ENCODE measurements at places on chromosomes 16 and 17.

GRCh38 chr16:10610499-10611184 is 30.2 kb upstream of the EMP2 start:
- no peak for DNase-seq

DNA sequence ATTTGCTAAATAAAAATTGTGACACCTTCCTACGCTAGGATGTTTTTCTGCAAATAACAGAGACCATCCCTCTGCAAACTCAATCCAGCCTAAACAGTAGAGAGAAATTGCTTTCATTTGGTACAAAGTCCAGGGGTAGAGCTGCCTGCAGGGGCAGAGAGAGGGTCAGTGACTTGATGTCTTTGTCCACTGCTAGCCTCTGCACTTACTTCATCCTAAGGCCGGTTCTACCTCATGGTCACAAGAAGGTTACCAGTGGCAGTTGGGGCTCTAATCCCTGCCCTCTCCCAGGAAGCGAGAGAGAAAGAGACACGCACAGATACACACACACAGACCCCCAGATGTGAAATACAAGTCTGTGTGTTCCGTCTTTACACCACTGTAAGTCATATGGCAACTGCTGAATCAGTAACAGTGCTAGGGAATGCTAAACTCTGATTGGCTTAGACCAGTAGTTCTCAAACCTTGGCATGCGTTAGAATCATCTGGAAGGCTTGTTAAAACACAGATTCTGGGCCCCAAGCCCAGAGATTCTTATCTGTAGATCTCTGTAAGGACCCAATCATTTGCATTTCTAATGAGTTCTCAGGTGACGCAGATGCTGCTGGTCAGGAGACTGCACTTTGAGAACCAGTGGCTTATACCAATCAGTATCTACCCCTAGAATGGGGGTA is 13.1 kb upstream of the LPCAT2 start:
- no peak for DNase-seq

- DNase-seq, result no peak
Observed at GRCh38 chr16:49419862-49420261, 46.3 kb downstream of the C16orf78 start.

DNA sequence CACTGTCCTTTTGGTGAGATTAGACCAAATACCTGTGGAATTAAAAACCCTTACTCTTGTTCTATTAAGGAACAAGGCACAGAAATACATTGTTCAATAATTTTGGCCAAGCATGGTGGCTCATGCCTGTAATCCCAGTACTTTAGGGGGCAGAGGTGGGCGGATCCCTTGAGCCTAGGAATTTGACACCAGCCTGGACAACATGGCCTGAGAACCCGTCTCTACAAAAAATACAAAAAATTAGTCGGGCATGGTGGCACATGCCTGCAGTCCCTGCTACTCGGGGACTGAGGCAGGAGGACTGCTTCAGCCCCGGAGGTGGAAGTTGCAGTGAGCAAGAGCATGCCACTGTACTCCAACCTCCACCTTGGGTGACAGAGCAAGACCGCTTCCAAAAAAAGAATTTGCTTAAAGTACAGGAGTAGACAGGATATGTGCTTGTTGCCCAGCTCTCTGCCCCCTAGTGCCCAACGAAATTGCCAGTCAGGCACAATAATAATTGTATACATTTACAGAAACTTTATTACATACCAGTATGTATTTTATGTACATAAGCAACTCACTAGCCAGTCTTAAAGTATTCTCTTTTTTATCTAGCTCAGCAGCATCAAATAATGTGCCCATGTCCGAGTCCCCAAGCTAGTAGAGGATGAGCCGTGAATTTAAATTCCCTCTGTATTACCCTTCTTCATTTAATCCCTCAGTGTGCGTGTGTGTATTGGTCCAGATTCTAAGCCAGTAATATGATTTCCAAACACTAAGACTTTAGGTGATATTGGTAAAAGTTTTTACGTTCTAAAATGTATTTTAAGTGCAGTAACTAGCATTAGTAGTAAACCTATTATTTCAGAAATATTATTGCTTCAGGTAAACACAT is 1.4 kb downstream of the THUMPD1 start:
- DNase-seq, result peak; percentile 6

GRCh38 chr16:85304337-85304736 is 192.1 kb upstream of the CIBAR2 start:
- no peak for DNase-seq

- no peak for DNase-seq
Observed at GRCh38 chr16:29857133-29857760, 5.8 kb downstream of the CDIPT start.

DNA sequence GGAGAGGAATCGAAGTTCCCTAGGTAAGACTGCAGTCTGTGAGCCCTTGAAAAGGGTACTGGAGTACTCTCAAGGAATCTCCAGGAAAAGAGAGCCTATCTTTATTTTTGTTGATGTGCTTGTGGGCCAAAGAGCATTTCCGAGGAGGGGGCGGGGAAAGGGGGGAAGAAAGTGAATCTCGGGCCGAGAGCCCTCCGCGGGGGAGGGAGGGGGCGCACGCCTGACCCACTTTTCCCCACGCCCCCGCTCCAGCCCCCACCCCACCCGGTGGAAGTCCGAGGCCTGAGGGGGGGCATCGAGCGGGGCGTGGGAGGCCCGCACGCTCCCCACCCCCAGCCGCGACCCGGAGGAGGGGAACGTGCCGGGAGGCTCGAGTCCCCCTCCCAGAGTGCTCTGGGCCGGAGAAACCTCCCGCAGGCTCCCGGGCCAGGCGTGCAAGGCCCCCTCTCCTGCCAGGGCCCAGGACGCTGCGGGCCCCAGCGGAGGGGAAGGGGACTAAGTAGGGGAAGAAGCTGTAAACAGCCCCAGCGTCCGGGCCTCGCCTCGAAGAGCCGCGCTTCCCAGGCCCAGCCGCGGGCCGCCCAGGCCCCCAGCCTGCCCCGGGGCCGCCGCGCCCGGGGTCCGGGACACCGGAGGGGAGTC is 444 bp downstream of the HELZ start:
- DNase-seq, result peak; percentile 20

DNA sequence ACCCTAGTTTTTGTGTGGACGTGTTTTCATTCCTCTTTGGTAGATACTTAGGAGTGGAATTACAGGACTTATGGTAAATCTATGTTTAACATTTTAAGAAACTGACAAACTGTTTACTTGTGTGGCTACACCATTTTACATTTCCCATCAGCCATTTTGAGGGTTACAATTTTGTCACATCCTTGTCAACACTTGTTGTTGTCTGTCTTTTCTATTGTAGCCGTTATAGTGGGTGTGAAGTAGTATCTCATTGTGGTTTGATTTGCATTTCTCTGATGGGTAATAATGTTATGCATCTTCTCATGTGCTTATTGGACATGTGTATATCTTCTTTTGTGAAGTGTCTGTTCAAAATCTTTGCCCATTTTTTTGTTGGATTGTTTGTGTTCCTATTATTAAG is 4.5 kb downstream of the FTO start:
- DNase-seq, result no peak

DNA sequence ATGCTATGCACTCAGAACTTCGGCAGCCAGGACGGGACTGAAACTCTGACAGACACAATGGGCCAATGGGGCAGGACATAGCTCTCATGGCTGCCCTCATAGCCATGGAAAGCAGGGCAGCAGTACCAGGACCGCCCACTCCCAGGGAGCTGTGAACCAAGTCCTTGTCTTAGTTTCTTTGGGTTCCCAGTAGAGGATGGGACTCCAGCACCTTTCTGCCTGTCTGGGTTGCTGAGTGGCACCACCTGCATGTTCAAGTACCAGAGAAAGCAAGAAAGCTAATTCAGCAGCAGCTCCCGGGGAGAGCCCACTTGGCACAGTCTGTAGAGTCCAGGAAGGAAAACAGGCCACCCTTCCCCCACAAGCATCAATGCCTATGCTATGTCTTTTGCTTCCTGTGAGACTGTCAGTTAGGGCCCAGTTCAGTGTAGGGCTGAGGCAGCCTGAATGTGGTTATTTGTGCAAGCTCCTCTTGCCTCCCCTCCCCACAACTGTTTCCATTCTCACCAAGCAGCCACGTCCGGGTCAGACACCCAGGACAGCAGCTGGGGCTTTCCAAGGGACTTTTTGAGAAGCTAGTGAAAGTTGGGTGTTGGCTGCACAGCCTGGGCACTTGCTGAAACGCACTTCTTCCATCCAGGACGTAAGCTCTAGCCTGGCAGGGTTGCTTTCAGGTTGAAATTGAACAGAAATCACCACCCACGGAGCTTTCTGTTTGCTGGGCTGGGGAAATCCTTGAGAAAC is 7.8 kb downstream of the SUPT4H1 start:
- peak; percentile 89 for DNase-seq

DNA sequence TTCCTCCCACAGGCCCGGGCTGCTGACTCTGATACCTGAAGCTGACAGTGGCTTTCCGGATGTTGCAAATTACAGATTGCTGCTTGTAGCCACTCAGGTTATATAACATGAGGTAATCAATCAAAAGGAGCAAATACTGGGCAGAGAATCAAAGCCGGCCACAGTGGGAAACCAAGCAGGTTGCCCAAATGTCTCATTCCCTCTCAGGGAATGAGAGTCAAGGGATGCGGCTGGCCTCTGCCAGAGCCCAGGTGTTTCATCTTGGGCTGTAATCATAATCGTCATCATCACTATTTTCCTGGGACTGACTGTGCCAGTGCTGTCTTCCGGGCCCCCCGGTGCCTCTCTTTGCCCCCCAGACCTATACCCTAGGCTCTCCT is 292.4 kb upstream of the FOXF1 start:
- DNase-seq, result no peak

DNA sequence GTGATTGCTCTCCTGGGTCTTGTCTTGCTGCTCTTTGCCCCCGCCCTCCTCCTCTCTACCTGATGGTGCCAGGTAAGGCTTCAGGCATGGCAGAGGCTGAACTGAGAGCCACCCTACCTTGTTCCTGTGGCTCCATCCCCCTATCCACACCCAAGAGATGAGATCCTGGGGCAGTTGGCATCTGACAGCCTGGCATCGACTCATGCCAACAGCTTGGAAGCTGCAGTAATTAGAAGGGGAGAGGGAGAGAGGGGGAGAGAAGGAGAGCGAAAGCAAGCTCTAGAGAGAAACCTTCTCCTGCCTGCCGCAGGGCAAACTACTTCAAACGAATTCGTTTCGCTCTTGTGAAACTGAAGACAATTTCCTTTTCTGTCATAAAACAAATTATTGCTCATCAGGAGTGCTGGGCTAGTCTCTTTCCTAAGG is 13.8 kb upstream of the SP6 start:
- no peak for DNase-seq

- DNase-seq, result no peak
Observed at GRCh38 chr16:49532873-49533272, 159.3 kb downstream of the C16orf78 start.
